ENCODE measurements at places on chromosomes 13 and 19. TPM values are rescaled to one million over a fixed set of nuclear protein-coding genes. Genes with fewer than 3 reads are reported as not detected.

ACTMAP gene
- 6.4 TPM for total RNA-seq

ZNF317 gene
- 14.7 TPM for total RNA-seq

MED29 gene
- 21.8 TPM for total RNA-seq

KISS1R gene
- not detected for total RNA-seq

ZNF737 gene
- 6.0 TPM for total RNA-seq

PLEKHJ1 gene
- total RNA-seq = 59.7 TPM

SIGLEC5 gene
- total RNA-seq = not detected

GPX4 gene
- 361 TPM for total RNA-seq

KLK3 gene
- not detected for total RNA-seq

FPR1 gene
- 5.3 TPM for total RNA-seq

XRCC1 gene
- total RNA-seq = 12.2 TPM

UBL3 gene
- total RNA-seq = 22.3 TPM

SYNE4 gene
- 0.35 TPM for total RNA-seq

AP2S1 gene
- total RNA-seq = 94.7 TPM

NOSIP gene
- 49.6 TPM for total RNA-seq

RPL28 gene
- 664 TPM for total RNA-seq

PLK5 gene
- not detected for total RNA-seq

GJB2 gene
- total RNA-seq = 0.46 TPM

KLF5 gene
- 0.84 TPM for total RNA-seq

VSTM1 gene
- total RNA-seq = not detected

PGLYRP2 gene
- total RNA-seq = not detected

TNFSF9 gene
- 0.78 TPM for total RNA-seq

ZNF415 gene
- 18.6 TPM for total RNA-seq

RUBCNL gene
- 0.51 TPM for total RNA-seq

PET100 gene
- total RNA-seq = 205 TPM

ADGRE2 gene
- 0.87 TPM for total RNA-seq

IFI30 gene
- 32.5 TPM for total RNA-seq

C5AR1 gene
- 5.0 TPM for total RNA-seq

OR7E24 gene
- total RNA-seq = not detected

LRP3 gene
- total RNA-seq = 17.8 TPM

PEG3 gene
- total RNA-seq = 7.9 TPM

C2CD4C gene
- total RNA-seq = 1.0 TPM

ZNF492 gene
- 0.16 TPM for total RNA-seq

TLE6 gene
- total RNA-seq = 1.1 TPM

EBPL gene
- total RNA-seq = 5.8 TPM

RNF17 gene
- total RNA-seq = not detected

SH3GL1 gene
- total RNA-seq = 22.0 TPM

ATP7B gene
- total RNA-seq = 3.3 TPM

KIR3DL2 gene
- not detected for total RNA-seq

FAM216B gene
- 3.1 TPM for total RNA-seq

ZNF177 gene
- 2.3 TPM for total RNA-seq

SIGLEC10 gene
- 1.1 TPM for total RNA-seq

KLK4 gene
- not detected for total RNA-seq

OR7C1 gene
- not detected for total RNA-seq
